Right lobe of liver (tissue), 6 donors: ENCODE measurements at places on chromosomes 7 and 10. TPM values are rescaled to one million over a fixed set of nuclear protein-coding genes. Genes with fewer than 3 reads are reported as not detected.
A peak's percentile ranks its signal among the peaks of the same experiment; 100 is the strongest.

- no peak overlapping the region for H3K27ac ChIP-seq
- DNase-seq: no peak
- H3K36me3 ChIP-seq: no peaks in the 10 kb centered on the region
- H3K27me3 ChIP-seq: no peaks in the 10 kb centered on the region
- no peaks in the 10 kb centered on the region for H3K4me1 ChIP-seq
These were observed 139.7 kb upstream of the PCGF5 start for GRCh38 chr10:91080776-91081175.

DNA sequence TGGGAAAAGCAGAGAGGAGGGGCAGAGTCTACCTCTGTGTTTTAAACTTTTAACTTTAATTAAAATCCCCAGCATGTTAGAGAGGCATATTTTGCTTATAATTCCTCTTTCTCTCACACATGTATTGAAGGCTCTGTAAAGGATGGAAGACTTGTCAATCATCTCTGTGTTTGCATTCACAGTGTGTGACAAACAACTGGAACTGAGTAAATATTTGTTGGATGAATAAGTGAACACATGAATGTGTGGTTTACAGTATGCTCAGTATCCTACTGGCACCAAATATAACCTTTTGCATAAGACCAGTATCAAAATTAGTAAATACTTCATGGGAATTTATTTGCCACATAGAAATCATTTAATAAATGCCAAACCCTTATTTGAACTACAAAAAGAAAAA, 829.0 kb downstream of the GRID1 start:
- H3K27ac ChIP-seq: no peak overlapping the region
- H3K27me3 ChIP-seq: no peaks in the 10 kb centered on the region
- DNase-seq: no peak
- no peak overlapping the region for H3K4me3 ChIP-seq
- no peaks in the 10 kb centered on the region for H3K36me3 ChIP-seq

TMEM178B gene
- under 0.01 TPM for total RNA-seq

UPK3B gene
- not detected for total RNA-seq

DNA sequence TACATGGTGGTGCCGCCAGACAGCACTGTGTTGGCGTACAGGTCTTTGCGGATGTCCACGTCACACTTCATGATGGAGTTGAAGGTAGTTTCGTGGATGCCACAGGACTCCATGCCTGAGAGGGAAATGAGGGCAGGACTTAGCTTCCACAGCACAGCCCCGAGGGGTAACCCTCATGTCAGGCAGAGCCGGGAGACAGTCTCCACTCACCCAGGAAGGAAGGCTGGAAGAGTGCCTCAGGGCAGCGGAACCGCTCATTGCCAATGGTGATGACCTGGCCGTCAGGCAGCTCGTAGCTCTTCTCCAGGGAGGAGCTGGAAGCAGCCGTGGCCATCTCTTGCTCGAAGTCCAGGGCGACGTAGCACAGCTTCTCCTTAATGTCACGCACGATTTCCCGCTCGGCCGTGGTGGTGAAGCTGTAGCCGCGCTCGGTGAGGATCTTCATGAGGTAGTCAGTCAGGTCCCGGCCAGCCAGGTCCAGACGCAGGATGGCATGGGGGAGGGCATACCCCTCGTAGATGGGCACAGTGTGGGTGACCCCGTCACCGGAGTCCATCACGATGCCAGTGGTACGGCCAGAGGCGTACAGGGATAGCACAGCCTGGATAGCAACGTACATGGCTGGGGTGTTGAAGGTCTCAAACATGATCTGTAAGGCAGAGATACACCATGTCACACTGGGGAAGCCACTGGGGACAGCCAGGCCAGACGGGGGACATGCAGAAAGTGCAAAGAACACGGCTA, 104.6 kb upstream of the TNRC18 start:
- peak; percentile 67 for DNase-seq
- H3K4me3 ChIP-seq: peak overlapping the region; percentile 98
- H3K36me3 ChIP-seq: peaks cover 22% of the 10 kb centered on the region
- peak overlapping the region; percentile 100 for H3K27ac ChIP-seq
- H3K4me1 ChIP-seq: peaks cover 26% of the 10 kb centered on the region
- H3K27me3 ChIP-seq: no peaks in the 10 kb centered on the region

- no peaks in the 10 kb centered on the region for H3K27me3 ChIP-seq
- no peak overlapping the region for H3K4me3 ChIP-seq
- DNase-seq: no peak
- H3K36me3 ChIP-seq: no peaks in the 10 kb centered on the region
- peak overlapping the region; percentile 62 for H3K27ac ChIP-seq
- peaks cover 55% of the 10 kb centered on the region for H3K4me1 ChIP-seq
These were observed 219.6 kb downstream of the PTEN start for GRCh38 chr10:88082806-88083596.

DNA sequence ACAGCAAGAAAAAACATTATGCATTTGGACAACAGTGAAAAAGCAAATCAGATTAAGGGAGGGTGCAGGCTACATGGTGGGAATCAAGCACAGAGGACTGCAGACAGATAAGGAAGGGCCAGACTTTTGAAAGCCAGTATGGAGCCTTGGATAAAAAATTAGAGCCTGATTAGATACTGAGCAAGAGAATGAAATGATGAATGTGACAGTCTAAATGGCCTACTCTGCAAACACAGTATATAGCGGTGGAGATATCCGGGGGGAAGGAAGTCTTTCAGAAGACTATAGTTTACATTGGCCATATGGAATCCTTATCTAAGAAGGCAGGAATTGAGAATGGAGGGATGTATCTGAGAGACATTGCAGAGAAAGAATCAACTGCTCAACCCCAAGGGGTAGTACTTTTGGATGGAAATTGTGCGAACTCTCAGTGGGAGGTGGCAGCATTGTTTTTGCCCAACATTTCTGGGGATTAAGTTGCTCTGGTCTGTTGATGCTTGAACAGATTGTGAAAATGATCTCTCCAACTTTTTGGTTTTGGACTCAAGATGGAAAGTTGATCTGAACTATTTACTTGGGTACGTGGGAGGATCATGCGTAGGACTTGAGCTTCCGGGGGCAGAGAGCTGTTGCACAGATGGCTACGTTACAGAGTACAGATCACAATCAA, 39.4 kb upstream of the CHCHD3 start:
- no peaks in the 10 kb centered on the region for H3K36me3 ChIP-seq
- no peak overlapping the region for H3K27ac ChIP-seq
- H3K4me3 ChIP-seq: no peak overlapping the region
- DNase-seq: no peak
- no peaks in the 10 kb centered on the region for H3K4me1 ChIP-seq
